ENCODE measurements at places on chromosomes 5 and 9. TPM values are rescaled to one million over a fixed set of nuclear protein-coding genes. Genes with fewer than 3 reads are reported as not detected.

- DNase-seq, result no peak
These were observed 30.6 kb upstream of the COL5A1 start for GRCh38 chr9:134611046-134611445.

- DNase-seq, result no peak
These were observed 35.5 kb upstream of the LRRC14B start for GRCh38 chr5:155651-156410.

- no peak for DNase-seq
These were observed 242.3 kb downstream of the CAAP1 start for GRCh38 chr9:26650325-26650724.

GRCh38 chr9:16726718-16727451 lies 143.6 kb downstream of the BNC2 start:
- peak; percentile 83 for DNase-seq

TOMM5 gene
- 229 TPM for total RNA-seq

C9orf153 gene
- total RNA-seq, result not detected

CSF2 gene
- not detected for total RNA-seq

Data from IMR-90 (cell line).